Stimulated activated CD4-positive, alpha-beta T cell treated with anti-CD3 and anti-CD28 coated beads, Interleukin-1b, Interleukin-23, amount 100 ng/mL, for 1 hour (primary cell): ENCODE measurements at places on chromosomes 11 and 22.

- DNase-seq, result no peak
Measured at GRCh38 chr11:76592961-76593360, 77.6 kb downstream of the LRRC32 start.

DNA sequence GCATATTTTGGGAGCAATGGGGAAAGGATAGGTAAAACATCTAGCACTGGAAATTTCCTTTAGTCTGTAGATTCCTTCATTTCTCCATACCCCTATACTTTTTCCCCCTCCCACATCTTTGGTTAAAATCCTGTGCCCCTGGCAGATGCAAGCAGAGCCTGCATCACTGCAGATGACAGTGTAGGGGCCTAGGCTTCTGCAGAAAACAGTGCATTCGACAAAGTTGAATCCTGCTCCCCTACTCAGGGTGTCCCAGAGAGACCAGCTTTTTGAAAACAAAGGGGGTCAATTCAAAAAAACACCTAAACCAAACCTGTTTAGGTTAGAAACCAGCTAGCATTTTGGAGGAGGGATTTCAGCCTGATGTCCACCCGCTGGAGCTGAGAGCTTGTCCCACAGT is 43.8 kb upstream of the BLID start:
- DNase-seq, result no peak

DNA sequence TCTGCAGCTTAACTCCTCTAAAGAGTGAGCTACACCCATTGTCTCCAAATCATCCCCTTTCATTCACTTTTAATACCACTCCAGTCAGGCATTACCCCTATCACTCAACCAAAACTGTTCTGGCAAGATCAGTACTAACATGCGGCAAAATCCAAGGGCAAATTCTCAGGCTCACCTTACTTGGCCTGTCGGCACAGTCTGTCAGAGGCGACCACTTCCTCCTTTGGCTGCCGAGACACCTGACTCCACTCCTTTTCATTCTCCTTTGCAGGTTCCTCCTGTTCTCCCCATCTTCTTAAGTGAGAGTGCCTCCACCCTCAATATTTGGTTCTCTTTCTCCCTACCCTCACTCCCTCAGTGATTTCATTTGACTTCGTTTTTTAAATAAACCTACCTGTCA is 4.2 kb downstream of the C11orf91 start:
- no peak for DNase-seq

DNA sequence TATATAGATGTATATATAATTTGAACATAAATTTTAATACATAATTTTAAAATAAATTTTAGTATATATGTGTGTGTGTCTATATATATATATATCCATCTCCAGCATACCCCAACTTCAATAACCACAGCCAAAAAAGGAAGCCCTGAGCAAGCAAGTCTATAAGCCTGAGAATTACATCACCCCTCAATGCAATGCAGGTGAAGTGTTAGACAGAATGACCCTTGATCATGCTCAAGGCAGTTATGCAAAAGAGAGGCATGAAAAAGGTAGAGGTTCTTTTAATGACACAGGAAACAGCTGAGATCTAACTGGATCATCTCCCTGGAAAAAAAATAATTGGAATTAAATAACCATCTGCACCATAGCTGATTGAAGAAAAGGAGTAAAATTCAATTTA is 557.9 kb upstream of the ANO5 start:
- no peak for DNase-seq

DNA sequence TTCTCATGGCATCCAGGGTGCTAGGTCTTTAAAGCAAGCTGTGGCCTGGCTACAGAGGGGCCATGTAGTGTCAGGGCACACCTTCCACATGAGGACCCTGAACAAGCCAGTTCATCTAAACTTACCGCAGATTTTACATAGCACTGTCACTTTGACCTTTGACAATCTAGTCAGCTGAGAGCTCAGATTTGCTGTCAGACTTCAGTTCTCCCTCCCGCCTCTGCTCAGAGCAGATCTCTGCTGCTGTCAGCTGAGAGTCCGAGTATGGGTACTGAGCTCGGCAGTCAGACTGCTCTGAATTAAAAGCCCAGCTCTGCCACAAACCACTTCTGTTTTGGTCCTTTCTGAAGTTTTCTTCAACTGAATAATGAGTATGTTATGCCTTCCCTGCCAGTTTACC is 507.1 kb downstream of the SOX6 start:
- no peak for DNase-seq

GRCh38 chr11:6862961-6863360 is at the start of gene OR10A2:
OR10A2 (plus strand) TSS chr11:6863057; CDS start chr11:6869755, 6,698 bp downstream.
- DNase-seq, result no peak

DNA sequence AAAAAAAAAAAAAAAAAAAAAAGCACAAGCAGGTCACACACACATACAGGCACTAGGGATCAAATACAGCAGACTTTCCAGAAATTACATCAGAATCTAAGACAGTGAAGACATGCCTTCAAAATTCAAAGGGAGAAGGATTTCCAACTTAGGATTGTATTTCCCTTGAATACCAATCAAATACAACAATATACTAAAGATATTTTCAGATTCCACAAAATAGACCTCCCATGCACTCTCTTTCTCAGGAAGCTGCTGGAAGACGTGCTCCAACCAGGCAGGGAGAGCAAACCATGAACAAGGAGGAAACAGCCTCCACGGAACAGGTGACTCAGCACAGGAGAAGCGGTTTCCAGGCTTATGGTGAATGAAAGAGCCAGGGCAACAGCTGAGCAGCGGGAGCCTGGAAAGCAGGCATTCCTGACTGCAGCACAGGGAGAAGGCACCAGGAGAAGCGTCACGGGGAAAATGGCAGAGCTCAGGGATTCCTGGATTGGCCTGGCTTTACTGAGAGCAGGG is 32.0 kb downstream of the TMEM184B start:
- no peak for DNase-seq

- DNase-seq, result no peak
Measured at GRCh38 chr11:57179681-57180080, 2.1 kb upstream of the LRRC55 start.

DNA sequence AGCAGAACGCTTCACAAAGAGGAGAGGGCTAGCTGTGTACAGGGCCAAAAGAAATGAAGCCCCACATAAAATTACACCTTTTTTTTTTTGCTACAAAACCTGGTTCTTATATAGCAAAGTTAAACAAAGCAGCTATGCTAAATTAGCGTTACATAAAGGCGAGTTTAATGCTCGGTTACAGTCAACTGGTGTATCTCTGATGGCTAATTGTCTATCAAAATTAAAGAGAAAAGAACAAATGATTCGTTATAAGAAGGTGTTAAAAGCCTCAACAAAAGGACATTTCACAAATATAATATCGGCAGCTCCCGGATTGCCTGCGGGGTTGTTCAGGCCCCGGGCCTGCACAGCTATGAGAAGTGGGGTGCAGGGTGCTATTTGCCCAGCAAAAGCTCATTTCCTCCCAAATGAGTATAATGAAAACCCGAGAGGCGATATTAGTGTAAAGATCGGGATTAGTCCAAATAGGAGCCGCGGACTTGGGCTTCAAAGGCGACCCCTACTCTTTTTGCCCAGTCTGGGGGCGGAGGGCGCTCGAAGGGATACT is 13.3 kb upstream of the PAX6 start:
- DNase-seq, result no peak

GRCh38 chr11:10556590-10556989 is 11.9 kb downstream of the LYVE1 start:
- DNase-seq, result no peak

GRCh38 chr22:48367731-48368130 is 1459.9 kb downstream of the BRD1 start:
- no peak for DNase-seq

DNA sequence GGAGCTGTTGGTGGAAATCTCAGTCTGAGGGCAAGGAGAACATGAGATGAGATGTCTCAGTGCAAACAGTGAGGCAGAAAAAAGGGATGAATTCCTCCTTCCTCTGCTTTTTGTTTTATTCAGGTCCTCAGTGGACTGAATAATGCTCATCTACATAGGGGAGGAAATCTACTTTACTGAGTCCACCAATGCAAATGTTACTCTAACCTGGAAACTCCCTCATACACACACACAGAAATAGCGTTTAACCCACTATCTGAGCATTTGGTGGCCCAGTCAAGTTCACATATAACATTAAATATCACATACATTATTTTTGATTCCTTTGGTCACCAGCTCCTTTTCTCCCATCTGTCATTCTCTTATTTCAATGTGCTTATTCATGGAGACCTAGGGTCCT is 418.8 kb downstream of the TMEM135 start:
- no peak for DNase-seq

GRCh38 chr22:46798366-46799350 is 36.2 kb downstream of the TBC1D22A start:
- peak; percentile 54 for DNase-seq

DNA sequence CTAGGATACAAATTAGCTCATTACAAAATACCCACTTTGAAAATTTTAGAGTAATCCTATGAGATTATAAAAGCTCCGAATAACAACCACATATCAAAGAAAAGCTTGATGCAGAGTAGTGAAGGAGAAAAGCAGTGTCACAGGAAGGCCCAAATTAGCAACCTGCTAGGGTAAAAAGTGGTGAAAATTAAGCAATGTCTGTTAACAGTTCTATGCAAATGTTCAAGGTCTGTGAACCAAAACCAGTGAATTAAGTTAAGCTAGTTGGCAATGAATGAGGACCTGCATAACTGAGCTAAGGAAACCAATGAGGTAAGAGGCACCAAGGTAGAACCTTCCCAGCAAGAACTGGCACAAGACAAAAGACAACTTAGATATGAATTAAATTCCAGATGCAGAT is 29.6 kb downstream of the PRDM10 start:
- DNase-seq, result no peak

GRCh38 chr11:130854483-130854882 is 61.8 kb downstream of the SNX19 start:
- no peak for DNase-seq

GRCh38 chr11:128766591-128767081 is 72.8 kb downstream of the FLI1 start:
- DNase-seq, result no peak

DNA sequence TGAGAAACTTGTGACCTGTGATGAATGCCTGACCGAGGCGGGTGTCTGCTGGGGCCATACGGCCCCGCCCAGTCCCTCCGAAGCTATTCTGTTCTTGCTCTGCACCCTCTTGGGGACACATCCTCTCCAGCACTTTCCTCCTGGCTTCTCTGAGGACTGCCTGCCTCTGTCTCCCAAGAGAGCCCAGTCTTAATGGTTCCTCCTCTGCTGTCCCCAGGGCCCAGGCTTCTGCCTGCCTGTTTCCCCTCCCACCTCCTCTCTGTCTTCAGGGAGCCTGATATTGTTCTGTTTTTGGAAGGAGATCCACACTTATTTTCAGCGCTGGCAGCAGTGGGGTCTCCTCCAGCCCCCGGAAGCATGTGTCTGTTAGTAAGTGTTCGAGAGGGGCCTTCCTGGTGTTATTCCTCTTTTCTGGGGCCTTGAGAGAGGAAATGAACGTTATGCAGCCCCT is 18.7 kb downstream of the SYNGR1 start:
- no peak for DNase-seq

DNA sequence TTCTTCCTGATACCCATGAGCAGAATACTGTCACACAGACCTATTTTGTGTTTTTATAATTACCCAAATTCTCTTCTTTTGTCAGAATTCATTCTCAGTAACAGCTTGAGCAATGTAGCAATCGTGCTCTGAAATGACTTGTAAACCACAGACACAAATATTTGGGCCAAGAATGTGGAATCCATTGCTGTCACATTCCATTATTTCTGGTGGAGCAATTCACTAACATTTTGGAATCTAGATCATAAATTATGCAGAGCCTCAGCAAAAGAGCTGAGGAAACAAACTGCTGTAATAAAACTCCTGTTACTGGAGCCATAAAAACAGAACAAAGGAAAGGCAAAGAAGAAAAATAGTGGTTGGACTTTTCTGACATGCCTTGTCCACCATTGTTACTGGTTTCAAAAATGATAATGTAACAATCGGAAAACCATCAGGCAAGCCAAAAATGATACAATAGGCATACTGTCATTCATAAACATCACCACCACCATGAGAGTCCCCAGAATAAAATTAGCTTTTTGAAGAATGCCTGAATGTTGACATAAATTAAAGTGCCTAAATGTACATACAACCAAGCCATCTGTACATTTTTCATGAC is 223.4 kb upstream of the PITPNB start:
- no peak for DNase-seq

- no peak for DNase-seq
Measured at GRCh38 chr22:22523494-22523893, 3.4 kb upstream of the ZNF280A start.

GRCh38 chr11:57214494-57214893 is 22.6 kb downstream of the APLNR start:
- no peak for DNase-seq

DNA sequence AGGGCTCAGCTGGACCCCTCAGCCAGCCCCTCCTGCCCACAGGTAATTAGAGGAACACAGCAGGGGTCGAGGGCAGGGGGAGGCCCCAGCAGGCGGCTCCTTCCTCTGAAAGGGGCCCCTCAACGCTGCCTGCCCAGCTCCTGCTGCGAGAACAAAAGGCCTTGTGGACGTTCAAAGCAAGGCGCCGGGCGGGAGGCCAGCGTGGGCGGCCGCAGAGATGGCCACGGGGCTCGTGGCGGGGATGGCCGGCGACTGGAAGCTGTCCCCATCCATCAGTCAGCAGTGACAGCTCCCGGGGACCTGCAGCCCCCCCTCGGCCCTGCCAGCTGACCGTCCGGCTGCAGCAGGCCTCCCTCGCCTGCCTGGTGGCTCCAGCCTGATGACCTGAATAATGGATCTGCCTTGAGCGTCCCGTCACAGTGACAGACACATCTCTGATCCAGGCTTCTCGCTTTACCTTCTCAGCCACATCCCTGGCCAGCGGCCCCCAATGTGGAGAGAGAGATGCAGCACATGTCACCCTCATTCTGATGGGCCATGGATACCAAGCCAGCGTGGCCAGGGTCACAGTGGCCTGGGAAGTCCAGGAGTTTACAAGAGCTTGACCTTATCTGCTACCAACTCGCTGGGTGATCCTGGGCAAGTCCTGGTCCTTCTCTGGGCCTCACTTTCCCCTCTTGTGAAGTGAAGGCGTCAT is 159.3 kb downstream of the MN1 start:
- no peak for DNase-seq

GRCh38 chr11:123357990-123358827 is 71.9 kb upstream of the GRAMD1B start:
- DNase-seq, result no peak

GRCh38 chr11:11113626-11114025 is 239.4 kb downstream of the CSNK2A3 start:
- no peak for DNase-seq

DNA sequence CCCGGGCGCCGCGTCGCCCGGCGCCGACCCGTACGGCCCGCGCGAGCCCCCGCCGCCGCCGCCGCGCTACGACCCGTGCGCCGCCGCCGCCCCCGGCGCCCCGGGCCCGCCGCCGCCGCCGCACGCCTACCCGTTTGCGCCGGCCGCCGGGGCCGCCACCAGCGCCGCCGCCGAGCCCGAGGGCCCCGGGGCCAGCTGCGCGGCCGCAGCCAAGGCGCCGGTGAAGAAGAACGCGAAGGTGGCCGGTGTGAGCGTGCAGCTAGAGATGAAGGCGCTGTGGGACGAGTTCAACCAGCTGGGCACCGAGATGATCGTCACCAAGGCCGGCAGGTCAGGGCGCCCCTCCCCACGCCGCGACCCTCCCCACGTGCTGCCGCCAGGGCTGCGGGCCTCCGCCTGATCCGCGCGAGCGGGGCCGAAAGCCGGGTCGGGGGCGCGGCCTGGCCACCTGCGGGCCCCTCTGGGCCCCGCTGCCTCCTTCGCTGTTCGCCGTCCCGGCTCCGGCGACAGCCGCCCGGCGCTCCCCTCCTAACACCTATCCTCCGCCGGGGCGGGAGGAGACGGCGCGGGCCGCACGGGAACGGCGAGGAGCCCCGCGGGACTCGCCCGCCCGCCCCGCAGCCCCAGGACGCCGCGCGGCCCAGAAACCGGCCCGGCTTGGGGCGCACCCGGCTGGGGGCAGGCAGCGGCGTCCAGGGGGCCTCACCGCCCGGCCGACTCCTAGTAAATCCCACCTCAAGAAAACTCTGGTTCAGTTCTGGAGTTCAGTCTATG is 560 bp downstream of the TBX1 start:
- DNase-seq, result no peak
